ENCODE measurements at places on chromosomes 5 and 9.

- no peak for DNase-seq
Measured at GRCh38 chr5:57929271-57929670, 446.7 kb upstream of the ACTBL2 start.

DNA sequence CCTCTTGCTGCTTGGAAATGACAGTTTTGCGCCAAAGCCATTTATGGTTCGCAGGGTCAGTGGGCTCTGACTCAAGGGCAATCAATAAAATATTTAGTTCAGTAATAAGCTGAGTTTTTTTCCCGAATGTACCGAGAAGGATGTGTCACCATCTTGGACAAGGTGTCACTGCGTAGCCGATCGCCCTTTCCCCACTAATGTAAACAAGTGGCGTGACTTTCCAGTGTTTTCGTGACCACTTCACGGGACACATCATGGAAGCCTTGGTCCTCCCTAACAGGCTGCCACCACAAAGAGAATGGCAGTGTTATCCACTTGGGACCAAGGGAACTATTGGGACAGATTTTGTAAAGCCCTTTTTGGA lies 16.4 kb downstream of the ISL1 start:
- DNase-seq: no peak

GRCh38 chr5:1111241-1111726 lies 579 bp downstream of the SLC12A7 start:
- DNase-seq: no peak

GRCh38 chr5:179176571-179177230 lies 116.5 kb downstream of the ZNF354C start:
- no peak for DNase-seq

DNA sequence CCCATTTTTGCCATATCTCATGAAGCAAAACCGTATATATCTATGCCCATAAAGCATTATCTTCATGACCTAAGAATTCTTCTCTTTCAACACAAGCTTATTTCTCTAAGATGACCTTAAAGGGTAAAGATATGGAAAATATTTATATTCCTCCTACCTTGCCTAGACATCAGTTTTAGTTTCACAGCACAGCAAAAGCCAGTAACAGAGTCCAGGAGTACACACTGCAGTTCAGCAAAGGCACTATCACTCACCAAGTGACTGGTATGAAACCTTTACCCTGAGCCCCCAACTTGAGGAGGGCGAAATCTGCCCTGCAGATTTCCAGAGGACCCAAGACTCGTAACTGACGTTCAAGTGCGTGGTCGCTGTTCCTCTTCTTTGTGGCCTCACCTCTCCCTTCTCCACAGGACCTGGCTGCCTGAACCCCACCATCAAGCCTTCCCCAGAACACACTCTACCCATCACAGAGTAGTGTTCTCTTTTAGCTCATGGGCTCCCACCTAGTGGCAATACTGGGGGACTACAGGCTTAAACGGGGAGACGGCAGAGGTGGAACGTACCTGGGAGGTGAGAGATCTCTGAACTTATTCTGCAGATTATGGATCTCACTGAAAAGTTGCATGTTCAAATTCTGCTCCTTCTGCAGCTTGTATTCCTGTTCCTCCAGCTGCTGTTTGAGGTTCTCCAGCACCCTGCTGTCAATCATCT lies 141.0 kb downstream of the CDK5RAP2 start:
- no peak for DNase-seq

- no peak for DNase-seq
Measured at GRCh38 chr5:139075066-139076050, 122.8 kb downstream of the SIL1 start.

- DNase-seq: no peak
Measured at GRCh38 chr5:144191531-144191930, 20.9 kb downstream of the KCTD16 start.

DNA sequence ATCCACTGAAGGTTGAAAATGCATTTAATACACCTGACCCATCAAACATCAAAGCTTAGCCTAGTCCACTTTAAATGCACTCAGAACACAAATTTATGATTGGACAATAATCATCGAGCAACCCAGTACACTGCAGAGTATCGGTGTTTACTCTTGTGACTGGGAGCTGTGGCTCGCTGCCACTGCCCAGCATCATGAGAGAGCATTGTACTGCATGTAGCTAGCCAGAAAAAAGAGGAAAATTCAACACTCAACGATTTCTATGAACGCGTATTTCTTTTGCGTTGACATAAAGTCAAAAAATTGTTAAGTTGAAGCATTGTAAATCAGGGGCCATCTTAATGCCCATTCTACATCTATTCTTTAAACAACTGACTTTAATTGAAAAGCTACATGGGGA lies 95.1 kb upstream of the CD180 start:
- DNase-seq: no peak

DNA sequence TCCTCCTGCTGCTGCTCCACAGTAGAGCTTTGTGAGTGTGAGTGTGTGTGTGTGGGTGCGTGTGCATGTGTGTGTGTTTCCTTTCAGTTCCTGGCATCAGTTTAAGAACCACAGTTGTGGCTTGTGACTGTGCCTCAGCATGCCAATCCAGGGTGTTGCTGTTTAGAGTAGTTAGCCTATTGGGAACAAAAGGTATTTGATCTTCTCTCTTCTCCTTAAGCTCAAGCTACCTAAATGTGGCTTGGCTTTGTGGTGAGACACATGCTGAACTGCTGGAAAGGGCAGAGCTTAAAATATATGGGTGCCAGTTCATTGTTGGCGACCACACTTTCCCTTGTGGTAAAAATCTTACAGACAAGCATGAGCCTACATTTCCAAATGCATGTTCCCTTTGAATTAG lies 116.6 kb upstream of the BNC2 start:
- DNase-seq: no peak

DNA sequence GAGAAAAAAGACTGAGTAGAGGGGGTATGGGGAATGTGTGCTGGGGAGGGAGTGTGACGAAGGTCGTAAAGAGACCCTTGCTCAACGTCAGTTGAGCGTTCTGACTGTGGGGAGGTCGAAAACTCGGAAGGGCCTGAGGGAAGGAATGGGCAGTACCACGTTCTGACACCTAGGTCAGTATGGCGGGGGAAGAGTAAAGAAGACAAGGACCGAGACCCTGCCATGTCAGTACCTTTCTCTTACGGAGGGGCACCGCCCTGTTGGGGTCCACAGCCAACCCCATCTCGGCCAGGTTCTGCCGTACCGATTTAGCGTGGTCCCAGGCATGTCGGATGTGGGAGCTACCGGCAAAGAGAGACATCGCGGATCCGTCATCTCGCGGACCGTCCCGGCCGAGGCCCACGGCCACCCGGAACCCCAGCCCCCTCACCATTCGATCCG lies 375 bp downstream of the NOP16 start:
- no peak for DNase-seq

- DNase-seq: peak; percentile 2
Measured at GRCh38 chr5:164002214-164002613, 496.8 kb downstream of the MAT2B start.

- DNase-seq: no peak
Measured at GRCh38 chr5:43195670-43196265, 3.7 kb downstream of the NIM1K start.

- DNase-seq: no peak
Measured at GRCh38 chr5:2270467-2270866, 387.7 kb upstream of the IRX4 start.

DNA sequence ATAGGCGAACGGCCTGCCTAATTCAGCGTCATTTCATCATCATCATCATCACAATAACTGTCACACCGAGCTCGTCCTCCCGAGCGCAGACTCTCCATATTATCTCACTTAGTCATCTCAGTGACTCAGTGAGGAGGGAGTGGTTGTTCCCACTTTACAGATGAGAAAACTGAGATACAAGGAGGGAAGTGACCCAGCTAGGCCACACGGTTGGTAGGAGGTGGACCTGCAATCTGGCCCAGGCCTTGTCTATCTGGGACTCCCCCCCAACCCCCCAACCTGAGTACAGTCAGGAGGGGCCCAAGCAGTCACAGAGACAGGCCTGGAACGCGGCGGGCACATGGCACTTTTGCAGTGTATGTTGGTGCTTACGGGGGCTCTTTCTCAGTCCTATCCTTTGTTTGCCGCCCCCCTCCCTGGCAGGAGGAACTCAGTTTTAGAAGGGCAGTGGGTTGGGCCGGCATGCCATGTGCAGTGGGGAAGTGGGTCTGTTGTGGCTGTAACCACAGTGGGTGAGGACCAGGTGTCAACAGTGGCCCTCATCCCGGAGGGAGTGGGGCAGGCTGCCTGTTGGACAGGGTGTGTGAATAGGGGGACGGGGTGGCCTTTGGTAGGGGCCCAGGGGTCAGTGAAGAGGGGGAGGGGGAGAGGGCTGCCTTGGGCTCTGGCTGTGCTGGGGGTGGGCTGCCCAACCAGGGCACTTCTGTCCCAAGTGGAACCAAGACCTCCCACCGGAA lies 1.7 kb upstream of the RXRA start:
- no peak for DNase-seq

DNA sequence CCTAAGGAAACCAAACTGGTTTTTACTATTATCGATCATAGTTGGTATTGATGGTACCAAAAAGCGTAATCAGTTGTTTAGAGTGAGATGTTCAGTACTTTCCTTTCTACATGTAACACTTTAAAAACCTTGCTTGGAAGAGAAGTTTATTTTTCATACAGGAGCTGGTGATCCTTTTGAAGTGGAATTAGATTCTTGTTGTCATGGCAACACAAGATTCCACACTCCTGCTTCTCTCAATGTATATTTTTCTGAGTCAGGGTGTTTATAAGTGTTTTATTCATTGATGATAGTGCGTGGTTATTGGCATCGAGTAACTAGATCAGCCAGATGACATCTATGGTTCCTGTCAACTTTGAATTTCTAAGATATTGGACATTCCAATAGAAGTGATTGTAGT lies 181.1 kb upstream of the CHD1 start:
- no peak for DNase-seq

DNA sequence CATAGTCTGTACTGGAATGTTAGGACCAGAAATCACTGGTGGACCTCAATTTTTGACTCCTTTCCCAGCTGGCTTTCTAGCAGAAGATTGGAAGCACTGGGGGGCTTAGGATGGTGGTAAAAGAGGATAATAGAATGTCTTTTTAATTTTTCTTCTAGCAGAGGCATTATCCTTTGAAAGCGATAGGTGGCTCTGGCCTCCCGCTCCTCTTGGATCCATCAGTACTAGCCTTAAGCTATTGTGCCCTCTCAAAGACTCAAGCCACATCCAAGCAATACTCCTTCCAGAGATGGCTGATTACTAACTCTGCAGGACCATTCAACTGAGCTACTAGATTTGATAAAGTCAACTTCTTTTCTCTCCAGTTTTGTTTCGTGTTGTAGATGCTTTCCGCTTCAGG lies 610.6 kb downstream of the CDH12 start:
- DNase-seq: no peak

DNA sequence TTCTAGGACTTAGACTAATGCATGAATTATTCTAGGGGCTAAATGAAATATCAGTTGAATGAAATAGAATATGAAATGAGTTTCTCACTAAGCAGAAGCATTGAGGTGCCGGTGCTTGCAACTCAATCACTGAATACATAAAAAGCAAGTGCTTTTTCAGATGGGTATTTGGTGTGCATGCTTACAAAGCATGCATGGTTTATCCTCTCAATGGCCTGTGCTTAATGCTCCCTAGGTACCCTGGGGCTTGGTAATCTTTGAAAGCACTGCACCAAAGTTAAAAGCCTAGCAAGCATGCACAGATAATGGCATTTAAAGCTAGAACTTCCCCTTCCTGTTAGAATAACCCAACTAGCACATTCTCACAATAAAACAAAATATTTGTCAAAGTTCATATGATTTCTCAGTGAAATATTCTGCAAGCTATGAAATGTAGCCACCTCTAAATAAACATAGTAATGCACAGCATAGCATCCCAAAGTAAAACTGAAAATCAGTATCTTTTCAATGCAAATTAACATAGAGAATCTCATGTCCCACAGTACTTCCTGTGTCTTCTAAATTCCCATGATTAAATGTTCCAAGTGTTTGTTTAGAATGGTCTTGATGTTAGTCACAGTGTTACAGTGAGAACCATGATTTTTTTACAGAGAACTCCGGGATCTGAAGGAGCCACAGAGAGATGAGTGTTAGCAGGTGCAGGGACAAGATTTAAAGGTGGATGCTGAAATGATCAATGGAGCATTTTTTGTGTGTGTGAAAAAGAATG lies 143.4 kb upstream of the CDH6 start:
- DNase-seq: no peak

DNA sequence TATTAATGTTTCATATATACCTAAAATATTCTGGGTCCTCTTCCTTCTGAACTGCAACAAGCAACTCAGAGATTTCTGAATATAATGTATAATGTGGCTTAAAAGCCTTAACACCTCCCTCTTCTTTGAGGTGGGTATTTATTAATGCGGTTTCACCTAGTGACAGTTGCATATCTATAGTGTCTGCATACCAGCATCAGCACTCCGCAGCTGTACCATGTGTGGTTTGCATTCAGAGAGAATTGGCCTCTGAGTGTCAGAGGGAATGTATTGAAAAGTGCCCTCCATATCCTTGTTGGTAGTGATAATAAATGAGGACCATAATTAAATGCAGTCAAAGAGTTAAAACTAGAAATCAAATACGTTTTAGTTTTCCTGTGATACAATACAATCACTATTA lies 256.6 kb upstream of the ARRDC3 start:
- DNase-seq: no peak

- no peak for DNase-seq
Measured at GRCh38 chr5:60473654-60474053, 226.3 kb downstream of the DEPDC1B start.

DNA sequence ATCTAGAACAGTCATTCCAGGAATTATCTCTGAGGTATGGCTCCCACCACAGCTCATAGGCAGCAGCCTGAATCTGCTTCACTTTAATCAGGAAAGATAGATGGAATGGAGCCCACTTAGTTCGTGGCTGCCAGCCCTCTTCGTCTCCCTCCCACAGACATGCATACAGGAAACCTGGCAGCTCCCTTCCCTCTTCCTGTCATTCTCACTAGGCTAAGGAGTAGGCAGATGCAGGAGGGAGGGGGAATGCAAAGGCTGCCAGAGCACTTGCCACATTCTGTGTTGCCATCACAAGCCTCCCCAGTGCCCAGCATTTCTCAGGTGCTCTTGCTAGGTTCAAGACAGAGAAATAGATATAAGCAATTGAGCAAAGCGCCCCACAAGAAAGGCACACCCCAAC lies 378.9 kb downstream of the ELAVL2 start:
- no peak for DNase-seq

GRCh38 chr9:92974161-92974661 lies 26.9 kb downstream of the FGD3 start:
- DNase-seq: no peak

- DNase-seq: no peak
Measured at GRCh38 chr5:149550268-149550583, 1.0 kb downstream of the CSNK1A1 start.

DNA sequence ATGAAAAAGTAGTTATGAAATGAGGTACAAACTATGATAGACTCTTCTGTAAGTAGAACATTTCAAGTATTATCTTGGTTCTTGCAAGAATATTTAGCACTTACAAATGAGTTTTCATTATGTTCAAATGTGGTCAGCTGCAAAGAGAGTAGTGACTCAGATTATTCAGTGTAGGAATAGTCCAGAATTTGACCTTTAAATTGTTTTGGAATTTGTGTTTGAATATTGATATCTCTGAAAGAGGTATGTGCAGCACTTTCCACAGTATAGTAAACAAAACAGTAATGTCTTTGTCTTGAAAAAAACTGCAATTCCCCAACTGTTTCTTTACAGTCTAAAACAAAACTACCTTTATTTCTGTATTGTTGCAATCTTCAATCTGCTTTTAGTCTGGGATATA lies 56.1 kb downstream of the WDR70 start:
- no peak for DNase-seq

All from thymus (tissue), 14 donors.